Hypothalamus (tissue), 51 donors: ENCODE measurements at places on chromosomes 7 and 10.
A peak's percentile ranks its signal among the peaks of the same experiment; 100 is the strongest.

- no peak for DNase-seq
These were observed 234.6 kb downstream of the PPP1R3A start for GRCh38 chr7:113684165-113684564.

DNA sequence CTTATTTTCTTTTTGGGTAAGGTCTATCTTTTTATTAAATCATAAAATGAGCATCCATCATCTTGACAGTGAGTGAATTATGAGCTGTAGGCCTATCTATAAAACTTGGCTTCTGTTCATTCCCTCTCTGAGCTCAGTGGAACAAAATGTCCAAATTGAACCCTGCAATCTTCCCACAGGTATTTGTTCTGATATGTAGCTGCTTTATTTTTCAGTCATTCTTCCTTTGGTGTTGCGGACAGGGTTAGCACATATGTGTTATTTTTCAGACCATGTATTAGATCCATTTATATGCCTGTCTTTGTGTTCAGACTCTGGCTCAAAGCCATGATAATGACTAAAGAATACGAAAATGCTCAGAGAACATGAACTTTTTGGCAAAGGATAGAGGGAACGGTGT lies 201.6 kb upstream of the KIAA1217 start:
- DNase-seq: no peak

DNA sequence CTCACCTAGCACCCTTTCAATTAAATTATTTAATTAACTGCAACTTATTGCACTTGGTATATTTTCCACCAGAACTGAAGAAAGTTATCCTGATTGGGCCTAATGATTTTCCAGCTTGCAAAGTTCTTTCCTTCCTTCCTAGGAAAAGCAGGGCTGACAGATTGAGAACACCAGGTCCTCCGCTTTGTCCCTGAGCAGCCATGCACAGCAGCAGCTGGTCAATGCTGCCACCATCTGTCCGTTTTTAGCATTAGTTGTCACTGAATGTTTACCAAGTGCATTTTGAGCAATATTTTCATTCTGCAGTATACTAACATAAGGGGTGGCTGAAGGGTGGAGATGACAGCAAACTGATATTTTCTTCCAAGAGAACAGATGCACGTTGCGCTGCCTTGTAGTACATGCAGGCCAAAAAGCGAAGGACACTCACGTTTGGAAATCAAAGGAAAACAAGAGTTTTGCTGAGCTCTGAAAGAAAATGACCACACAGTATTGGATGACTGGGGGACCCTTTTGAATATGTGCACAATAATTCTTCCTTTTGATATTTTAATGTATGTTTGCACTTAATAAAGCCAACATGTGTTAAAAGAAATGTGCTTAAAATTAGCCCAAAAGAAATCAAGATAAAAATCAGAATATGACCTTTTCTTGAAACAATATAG lies 248.8 kb upstream of the PTN start:
- DNase-seq: peak; percentile 54

- DNase-seq: no peak
These were observed 183.0 kb downstream of the LRRC4 start for GRCh38 chr7:127848241-127848640.

GRCh38 chr10:74047871-74048270 lies 50.0 kb downstream of the VCL start:
- no peak for DNase-seq

GRCh38 chr10:67306588-67307205 lies 380.9 kb downstream of the LRRTM3 start:
- no peak for DNase-seq

DNA sequence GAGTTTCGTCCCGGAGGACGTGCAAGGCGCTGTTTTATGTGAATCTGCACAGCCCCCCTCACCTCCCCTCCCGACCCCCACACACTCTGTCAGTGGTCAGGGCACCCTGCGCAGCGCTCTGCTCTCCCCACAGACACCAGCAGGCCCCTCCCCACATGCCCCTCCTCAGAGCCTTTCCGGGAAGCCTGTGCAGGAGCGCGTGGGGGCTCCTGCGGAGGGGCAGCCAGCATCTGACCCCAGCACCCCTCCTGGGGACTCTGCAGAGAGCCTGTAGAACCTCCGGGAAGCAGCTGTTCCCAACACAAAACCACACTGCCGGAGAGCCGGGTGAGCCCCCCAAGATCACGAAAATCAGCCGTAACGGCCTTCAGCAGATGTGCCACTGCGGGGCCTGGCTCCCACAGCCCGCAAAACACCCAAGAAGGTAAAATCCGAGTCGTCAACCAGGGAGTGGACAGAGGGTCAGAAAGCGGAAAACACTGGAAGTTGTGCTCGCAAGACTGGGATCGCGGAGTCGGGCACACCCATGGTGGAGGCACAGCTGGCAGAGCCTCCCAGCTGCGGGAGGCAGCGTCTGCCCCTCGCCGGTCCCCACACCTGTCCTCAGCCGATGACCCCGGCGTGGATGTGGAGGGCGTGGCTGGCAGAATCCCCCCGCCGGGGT lies 53.8 kb upstream of the PDGFA start:
- DNase-seq: no peak

DNA sequence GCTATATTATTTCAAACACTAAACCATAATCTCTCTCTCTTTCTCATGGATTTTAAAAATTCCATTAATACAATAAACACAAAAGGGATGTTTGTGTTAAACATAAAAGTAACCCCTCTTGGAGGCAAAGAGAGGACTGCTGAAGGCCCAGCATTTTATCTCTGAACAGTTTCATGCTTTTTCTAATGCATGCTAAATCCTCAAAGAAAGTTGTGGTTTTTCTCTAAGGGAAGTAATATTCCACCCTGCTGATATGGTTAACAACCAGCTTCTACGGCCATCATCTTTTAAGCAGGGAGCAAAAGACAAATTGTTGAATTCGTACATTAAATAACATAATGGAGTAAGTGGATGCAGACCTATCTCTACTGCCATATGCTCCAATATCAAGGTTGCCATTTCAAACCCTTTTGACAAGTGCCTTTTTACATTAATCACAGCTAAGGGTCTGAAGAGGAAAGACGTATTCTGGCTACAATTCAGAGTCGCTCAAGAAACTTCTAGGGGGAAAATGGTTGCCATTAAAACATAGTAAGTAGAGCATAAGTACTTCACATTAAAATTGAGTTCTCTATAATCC lies 103.1 kb downstream of the SLC25A13 start:
- DNase-seq: no peak

- DNase-seq: no peak
These were observed 718 bp downstream of the DYNC2I1 start for GRCh38 chr7:158856883-158857668.

DNA sequence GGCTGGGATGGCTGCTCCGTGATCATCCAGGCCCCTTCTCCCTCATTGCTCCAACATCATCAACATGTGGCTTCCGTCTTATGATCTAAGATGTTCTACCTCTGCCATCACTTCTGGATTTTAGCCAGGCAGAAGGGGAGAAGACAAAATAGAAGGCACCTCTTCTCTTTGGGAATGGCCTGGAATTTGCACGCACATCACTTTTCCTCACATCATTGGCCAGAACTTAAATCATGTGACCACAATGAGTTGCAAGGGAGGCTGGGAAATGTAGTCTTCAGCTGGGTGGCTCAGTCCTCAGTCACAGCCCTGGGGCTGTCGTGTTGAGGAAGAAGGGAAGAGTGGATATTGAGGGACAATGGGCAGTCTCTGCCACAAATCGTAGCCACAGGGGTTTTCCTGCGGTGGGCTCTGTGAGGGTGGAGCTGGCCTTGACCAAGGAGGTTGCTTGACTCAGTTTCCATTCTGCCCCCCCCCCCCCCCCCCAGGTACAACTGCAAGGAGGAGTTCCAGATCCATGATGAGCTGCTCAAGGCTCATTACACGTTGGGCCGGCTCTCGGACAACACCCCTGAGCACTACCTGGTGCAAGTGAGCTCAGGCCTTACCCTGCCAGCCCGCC lies 50.3 kb downstream of the PALD1 start:
- no peak for DNase-seq

GRCh38 chr10:132113766-132114365 lies 48.1 kb downstream of the JAKMIP3 start:
- DNase-seq: no peak

DNA sequence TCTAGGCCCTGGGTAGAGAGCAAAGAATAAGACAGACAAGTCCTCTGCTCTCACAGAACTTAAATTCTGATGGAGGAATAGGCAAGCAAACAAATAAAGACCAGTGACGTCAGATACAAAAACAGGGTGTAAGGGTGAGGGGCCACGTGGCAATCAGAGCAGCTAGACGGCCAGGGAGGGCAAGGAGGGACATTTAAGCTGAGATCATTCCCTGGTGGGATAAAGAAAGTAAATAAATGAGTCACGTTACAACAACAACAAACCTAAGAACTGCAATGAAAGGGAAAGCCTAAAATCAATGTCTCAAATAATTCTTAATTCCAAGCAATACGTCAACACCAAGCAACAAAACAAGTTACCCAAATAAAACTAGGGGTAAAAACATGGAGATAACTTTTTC lies 21.8 kb downstream of the STN1 start:
- no peak for DNase-seq
